Brain pericyte (primary cell): ENCODE measurements at places on chromosomes 12 and 14.

- DNase-seq: no peak
These were observed 42.7 kb downstream of the ALX1 start for GRCh38 chr12:85322715-85323114.

DNA sequence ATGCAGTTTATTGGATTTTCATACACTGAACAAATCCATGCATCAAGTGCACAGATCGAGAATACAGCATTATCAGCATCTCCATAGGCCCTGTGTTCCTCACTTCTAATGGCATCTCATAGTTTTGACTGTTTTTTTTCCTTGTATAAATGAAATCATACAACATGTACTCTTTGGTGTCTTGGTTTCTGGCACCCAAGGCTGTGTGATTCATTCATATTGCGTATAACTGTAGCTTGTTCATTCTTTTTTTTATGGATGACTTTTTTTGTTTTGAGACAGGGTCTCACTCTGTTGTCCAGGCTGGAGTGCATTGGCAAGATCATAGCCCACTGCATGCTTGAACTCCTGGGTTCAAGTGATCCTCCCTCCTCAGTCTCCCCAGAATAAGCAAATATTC, 14.3 kb downstream of the RASSF8 start:
- DNase-seq: no peak

GRCh38 chr12:80226576-80226975, 127.2 kb downstream of the OTOGL start:
- no peak for DNase-seq

DNA sequence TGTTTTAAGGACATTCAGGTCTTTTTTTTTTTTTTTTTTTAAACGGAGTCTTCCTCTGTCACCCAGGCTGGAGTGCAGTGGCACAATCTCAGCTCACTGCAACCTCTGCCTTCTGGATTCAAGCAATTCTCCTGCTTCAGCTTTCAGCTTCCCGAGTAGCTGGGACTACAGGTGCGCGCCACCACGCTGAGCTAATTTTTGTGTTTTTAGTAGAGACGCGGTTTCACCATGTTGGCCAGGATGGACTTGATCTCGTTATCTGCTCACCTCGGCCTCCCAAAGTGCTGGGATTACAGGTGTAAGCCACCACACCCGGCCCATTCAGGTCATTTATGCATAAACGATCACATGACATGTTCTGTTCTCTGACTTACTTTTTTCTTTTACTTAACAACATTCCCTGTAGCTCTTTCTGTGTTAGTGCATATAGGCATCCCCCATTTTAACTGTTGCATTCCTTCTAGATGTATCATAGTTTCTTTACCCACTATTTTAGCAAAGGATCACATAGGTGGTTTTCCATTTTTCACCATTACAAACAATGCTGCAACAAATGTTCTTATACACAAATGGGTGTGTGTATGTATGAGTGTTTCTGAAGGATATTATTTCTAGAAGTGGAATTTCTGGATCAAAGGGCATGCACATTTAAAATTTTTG, 74.2 kb downstream of the ARF6 start:
- no peak for DNase-seq

- no peak for DNase-seq
These were observed 82.0 kb upstream of the RASSF8 start for GRCh38 chr12:25876383-25877045.

DNA sequence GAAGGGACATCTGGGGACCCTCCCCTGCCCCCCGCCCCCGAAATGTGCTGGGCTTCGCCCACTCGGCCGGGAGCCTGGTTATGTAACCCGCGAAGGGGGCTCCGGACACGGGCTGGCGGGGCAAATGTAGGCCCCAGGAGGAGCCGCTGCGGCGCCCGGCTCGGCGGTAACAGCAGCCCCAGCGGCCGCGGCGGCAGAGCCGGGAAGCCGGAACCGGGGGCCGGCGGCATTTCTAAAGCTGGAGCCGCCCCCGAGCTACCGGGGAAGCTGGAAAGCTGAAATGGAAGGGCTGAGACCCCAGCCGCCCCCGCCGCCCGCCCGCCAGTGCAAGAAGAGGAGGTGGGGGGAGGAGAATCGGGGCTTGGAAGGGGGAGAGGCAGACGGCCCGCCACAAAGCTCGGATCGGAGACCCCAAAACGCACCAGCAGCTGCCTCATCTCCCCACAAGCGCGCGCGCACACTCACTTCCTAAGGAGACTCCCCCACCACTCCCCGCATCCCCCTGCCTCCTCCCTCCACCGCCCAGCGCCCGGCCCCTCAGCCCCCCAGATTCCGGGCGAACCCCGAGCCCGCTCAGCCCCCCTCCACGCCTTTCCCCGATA, 1.5 kb downstream of the KDM2B start:
- no peak for DNase-seq

GRCh38 chr12:89156340-89156739, 196.0 kb downstream of the DUSP6 start:
- no peak for DNase-seq

- DNase-seq: no peak
These were observed 22.5 kb downstream of the RECQL start for GRCh38 chr12:21478756-21479455.

GRCh38 chr14:35331605-35332516, 39.7 kb downstream of the PSMA6 start:
- no peak for DNase-seq

DNA sequence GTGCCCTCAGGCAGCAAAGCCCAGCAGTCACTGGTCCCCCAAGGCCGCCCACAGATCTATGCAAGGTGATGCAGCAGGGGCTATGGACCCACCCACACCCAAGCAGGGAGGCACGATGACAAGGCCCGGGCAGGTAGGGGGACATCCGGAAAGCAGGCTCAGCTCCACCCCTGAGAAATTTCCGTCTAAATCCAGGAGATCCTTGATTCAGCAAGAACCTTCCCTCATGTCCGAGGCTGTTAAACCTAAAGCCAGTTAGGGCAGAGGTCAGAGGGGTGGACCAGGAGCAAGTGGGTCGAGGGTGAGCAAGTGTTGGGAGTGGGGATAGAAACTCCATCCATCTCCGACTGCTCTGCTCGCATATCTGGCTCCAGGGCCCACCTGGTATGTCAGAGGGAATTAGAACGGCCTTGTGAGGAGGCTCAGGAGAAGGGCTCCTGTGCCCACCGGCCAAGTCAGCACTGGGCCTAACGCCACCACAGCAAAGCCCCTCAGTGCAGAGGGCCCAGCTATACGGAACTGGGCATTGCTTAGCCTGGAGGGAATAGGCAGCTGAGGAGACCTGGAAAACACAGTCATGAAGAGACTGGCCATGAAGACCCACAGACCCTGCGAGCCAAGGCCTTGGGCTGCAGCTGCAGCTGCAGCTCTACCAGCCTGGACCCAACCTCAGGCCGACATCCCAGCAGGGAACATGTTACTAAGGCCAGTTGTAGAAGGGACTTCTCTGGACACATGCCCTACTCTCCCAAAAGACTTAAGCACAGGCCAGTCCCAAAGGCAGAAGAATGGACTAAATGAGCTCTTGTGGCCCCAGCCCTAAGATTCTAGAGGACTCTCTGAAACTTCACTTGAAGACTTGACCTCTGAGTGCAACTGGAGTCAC, 34.3 kb downstream of the DAD1 start:
- DNase-seq: no peak

GRCh38 chr12:79411791-79412190, 279.0 kb downstream of the PAWR start:
- DNase-seq: no peak

- DNase-seq: no peak
These were observed 37.8 kb upstream of the PLBD1 start for GRCh38 chr12:14605401-14605989.

- no peak for DNase-seq
These were observed 516 bp upstream of the LGALS3 start for GRCh38 chr14:55128386-55129085.

DNA sequence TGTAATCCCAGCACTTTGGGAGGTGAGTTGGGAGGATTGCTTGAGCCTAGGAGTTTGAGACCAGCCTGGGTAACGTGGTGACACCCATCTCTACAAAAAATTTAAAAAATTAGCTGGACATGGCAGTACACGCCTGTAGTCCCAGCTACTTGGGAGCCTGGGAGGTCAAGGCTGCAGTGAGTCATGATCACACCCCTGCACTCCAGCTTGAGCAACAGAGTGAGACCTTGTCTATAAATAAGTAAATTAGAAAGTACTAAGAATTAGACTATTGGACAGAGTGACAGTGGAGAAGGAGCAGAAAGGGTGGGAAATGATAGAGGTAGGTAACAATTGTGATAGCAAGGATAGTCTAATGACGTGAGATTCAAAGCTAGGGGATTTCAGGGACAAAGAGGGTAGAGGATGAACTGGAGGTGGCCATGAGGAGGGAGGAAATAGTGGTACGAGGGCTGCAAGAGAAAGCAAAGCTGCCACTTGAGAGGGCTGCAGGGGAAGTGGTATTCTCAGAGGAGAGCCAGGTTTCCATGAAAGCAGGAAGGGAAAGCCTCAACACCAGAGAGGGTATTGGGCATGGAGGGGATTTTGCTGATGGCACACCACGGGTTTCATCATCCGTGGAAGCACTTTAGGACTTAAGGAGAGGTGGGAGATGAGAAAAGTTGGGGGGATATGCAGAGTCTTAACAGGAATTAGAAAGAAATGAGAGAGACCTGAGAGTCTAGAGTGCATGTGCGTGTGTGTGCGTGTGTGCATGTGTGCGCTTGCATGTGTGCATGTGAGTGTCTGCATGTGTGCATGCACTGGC, 85.6 kb downstream of the SYNE2 start:
- no peak for DNase-seq
